ENCODE measurements at places on chromosomes 12 and 14. TPM values are rescaled to one million over a fixed set of nuclear protein-coding genes. Genes with fewer than 3 reads are reported as not detected.

The SOAT2 gene
- not detected for total RNA-seq

The RNASE4 gene
- 20.0 TPM for total RNA-seq

The WSCD2 gene
- total RNA-seq: under 0.01 TPM

The VRTN gene
- total RNA-seq: not detected

The FOXG1 gene
- total RNA-seq: not detected

The RFX4 gene
- not detected for total RNA-seq

The KICS2 gene
- 9.7 TPM for total RNA-seq
